Spleen (tissue), 13 donors: ENCODE measurements at places on chromosomes 5 and 9.
A peak's percentile ranks its signal among the peaks of the same experiment; 100 is the strongest.

- DNase-seq: no peak
Observed at GRCh38 chr5:52854301-52854700, 66.6 kb downstream of the ITGA1 start.

DNA sequence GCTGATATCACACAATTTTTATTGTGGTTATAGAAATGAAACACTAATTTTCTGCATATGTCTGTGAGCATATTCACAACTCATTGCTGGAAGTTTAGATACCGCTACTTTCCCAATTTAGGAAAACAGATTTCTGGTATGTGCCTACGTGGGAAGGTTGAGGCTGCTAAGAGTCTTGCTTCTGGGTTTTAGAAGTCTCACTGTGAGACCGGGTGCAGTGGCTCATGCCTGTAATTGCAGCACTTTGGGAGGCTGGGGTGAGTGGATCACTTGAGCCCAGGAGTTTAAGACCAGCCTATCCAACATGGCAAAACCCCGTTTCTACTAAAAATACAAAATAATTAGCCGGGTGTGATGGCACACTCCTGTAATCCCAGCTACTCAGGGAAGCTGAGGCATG lies 39.6 kb downstream of the UBAP1 start:
- no peak for DNase-seq

DNA sequence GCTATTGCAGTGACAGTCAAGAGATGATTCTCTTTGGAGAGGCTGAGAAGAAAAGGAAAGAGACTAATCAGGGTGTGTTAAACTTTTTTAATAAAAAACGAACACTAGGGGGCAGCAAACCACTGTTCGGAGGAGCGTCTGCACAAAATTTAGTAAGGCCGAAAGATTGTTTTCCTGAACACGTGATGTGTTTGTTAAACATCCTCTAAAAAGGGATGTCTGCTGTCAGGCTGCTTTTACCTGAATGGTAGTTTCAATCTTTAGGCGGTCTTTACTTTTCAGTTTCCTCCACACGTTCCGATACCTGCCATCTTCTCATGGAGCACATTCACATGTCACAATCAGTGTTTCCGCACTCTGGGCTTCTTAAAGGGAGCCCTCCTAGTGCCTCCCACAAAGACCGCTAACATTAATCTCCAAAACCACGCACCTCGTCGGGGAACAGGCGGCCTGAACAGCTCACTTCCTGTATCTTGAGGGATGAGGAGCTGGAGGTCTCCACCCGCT lies 125.2 kb downstream of the GPBP1 start:
- no peak for DNase-seq

DNA sequence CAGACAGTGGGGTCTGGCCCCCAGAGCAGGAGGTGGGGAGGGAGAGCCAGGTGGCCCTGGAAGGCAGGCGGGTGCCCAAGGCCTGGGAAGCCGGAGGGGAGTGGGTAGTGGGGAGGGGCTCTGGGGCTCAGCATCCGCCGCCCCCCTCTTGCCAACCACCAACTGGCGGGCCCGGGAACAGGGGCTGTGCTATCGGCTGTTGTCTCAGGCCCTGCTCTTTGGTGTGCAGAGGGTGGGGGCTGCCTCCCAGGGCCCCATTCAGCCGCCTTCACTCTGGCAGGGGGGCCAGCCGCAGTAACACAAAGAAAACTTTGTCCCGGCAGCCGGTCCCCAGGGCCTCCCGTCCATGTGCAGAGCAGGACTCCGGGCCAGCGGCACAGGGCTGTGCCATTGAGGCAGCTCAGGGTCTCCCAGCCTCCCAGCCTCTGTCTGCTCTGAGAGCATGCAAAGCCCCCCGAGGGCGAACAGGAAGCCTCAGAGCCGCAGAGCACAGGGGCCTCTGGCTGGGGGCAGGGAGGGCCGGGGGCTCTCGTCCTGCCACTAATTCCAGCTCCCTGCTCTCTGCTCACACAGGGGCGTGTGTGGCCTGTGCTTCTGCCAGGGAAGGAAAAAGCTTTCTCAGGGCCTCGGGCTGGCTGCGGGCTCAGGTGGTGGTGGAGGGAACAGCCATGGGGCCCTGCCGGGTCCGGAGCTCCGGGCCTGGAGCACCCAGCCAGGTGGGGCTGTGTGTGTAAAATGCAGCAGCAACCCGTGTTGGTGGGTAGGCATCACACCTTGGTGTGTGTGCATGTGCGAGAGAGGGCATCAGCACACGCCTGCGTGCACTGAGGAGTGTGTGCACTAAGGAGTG lies 54.2 kb upstream of the NOTCH1 start:
- no peak for DNase-seq

- no peak for DNase-seq
Observed at GRCh38 chr5:53892224-53892623, 331.8 kb downstream of the NDUFS4 start.

GRCh38 chr9:76414661-76415060 lies 20.4 kb upstream of the RFK start:
- DNase-seq: no peak

DNA sequence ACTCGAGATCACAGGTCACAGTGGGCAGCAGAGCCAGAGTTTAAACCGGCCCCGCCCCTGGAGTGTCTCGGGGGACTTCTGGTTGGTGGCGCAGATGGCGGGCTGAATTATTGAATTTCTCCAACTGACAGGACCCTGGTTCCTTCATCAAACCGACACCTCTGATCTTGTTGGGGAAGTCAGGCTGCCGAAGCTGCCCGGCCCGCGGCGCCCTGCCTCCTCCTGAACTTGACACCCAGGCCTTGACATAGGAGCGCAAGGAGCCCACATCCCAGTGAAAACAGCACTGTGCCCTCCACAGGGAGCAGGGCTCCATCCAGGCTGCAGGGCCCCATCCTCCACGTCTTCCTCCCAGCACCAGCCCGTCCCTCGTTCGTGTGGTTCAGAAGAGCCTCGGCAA lies 105.2 kb downstream of the OLFM1 start:
- DNase-seq: no peak

GRCh38 chr9:115198001-115198400 lies 80.0 kb upstream of the TNC start:
- DNase-seq: no peak

- no peak for DNase-seq
Observed at GRCh38 chr5:137142764-137143605, 356.1 kb downstream of the SPOCK1 start.

DNA sequence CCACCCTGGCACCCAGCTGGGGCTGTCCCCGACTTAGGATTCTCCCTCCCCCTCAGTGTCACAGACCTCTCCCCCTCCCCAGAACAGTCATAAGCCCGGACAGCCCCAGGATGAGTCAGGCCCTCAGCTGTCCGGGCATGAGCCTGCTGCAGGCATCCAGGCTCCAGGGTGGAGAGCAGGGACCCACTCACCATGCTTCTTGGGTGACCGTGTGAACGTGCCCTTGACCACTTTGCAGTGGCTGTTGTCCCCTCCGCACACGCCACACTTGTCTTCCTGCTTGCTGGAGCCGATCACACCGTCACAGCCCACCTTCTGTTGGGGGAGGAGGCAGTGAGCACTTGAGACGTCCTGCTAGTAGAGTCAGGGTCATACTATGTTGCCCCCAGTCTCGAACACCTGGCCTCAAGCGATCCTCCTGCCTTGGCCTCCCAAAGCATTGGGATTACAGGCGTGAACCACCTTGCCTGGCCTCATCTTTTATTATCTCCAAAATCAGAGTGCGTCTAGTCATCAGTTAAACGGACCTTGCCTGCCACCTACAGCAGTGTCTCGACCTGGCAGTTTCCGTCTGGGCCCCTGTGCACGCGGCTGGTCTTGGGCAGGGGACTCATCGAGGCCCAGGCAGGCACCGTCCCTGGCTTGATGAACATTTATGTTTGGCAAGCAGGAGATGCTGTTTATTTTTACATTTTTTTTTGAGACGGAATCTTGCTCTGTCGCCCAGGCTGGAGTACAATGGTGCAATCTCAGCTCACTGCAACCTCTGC lies 72.6 kb downstream of the ZNF354C start:
- DNase-seq: peak; percentile 52

- DNase-seq: no peak
Observed at GRCh38 chr5:52743529-52743928, 44.2 kb upstream of the ITGA1 start.

DNA sequence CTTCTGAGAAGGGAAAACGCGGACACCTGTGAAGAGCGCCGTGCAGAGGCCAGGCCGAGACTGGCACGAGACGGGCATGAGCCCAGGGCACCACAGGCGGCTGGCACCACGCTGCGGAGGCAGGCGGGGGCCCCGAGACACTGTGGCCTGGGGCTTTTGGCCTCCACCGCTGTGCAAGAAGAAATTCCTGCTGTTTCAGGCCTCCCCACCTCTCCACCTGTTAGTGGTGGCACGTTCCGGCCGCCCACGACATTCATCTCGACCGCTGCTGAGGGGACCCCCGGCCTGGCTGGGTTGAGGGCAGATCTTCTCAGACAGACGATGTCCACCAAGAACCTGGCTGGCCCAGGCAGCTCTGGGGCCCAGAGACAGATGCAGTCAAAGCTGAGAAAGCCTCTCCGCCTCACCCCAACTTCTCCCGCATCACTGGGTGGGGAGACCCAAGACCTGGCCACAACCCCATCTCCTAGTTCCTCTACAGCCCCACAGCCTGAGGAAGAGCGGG lies 11.5 kb downstream of the NACC2 start:
- no peak for DNase-seq

GRCh38 chr5:95803271-95804148 lies 19.0 kb downstream of the GLRX start:
- no peak for DNase-seq

- no peak for DNase-seq
Observed at GRCh38 chr9:19193029-19193324, 37.5 kb upstream of the DENND4C start.

- DNase-seq: no peak
Observed at GRCh38 chr9:123871781-123872180, 58.1 kb downstream of the DENND1A start.

DNA sequence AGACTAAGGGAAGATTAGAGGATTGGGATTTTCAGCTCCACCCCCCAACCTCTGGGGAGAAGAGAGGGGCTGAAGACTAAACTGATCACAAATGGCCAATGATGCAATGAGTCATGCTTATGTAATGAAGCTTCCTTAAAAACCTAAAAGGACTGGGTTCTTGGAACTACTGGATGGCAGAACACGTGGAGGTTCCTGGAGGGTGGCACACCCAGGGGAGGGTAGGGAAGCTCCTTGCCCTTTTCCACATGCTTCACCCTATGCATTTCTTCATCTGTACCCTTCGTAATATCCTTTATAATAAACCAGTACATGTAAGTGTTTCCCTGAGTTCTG lies 48.6 kb downstream of the ARHGEF28 start:
- no peak for DNase-seq

DNA sequence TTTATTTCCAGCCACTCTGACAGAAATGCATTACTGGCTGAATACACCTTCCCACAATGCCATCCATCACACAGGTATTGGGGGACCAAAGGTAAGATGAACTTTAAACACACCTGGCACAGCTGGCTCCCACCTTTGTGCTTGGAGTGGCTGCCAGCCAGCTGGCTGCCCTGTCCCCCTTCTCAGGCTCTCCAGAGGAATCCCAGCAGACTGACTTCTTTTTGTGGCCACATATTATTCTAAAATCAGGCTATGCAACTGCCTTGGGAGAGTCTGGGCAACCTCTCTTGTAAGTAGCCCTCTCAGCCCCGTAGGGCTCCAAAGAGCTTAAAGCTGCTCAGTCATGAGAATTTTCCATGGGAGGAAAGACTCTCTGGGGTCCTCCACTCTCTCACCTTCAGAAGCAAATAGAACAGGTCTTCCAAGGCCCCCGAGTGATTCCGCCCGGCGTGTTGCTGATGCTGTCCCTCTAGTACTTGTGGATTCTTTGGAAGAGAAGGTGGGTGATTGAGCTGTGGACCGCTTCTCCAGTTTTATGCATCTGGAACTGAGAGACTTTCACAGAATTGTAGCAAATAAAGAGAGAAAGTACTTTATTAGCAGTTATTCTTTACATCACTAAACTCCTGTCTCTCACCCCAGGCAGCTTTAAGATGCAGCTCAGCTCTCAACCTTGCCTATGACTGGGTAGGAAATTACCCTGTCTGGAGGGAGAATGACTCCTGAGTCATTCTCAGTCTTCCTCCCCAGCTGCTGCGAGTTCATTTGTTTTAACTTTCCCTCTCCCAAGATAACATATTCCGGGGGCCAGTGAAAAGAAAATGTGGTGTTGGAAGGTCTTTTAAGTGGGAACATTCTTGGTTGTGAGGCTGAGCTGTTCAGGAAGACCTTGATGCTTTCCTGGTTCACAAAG lies 159.4 kb upstream of the PITX1 start:
- DNase-seq: no peak

DNA sequence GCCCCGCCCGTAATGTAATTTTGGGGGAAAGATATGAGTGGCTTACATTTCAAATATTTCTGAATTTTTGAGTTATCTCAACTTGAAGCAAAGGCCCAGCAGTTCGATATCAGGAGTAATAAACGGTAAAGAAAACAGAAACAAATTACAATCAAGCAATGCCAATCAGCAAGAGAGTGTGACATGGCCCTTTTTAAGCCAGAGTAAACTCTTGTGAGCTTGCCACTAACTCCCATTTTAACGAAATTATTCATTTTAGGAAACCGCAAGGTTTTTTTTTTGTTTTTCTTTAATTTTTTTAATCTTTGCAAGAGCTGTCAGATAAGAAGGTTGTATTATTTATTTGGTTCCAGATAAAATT lies 17.6 kb upstream of the CDK7 start:
- no peak for DNase-seq
